Hippocampal formation (tissue), 2 donors: ENCODE measurements at places on chromosomes 16 and 17.

GRCh38 chr17:63445571-63445953 lies 544 bp downstream of the CYB561 start:
- no peak for DNase-seq

DNA sequence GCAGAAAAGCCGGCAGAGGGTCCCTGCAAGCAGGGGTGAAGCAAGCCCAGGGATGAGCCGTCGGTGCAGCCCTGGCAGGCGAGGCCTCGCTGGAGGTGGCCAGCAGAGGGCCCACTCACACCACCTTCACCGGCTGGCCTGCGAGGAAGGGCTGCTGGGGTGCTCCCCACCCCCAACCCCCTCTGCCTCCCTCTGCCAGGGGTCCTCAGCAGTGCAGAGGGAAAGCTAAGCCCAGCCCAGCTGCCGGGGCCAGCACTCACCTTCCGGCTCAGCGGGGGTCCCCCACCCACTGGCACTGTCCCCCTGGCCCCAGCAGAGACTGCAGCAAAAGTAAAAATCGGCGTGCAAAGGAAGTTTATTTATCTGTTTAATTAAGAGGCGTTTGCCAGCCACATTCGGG lies 113.4 kb downstream of the ENGASE start:
- no peak for DNase-seq

DNA sequence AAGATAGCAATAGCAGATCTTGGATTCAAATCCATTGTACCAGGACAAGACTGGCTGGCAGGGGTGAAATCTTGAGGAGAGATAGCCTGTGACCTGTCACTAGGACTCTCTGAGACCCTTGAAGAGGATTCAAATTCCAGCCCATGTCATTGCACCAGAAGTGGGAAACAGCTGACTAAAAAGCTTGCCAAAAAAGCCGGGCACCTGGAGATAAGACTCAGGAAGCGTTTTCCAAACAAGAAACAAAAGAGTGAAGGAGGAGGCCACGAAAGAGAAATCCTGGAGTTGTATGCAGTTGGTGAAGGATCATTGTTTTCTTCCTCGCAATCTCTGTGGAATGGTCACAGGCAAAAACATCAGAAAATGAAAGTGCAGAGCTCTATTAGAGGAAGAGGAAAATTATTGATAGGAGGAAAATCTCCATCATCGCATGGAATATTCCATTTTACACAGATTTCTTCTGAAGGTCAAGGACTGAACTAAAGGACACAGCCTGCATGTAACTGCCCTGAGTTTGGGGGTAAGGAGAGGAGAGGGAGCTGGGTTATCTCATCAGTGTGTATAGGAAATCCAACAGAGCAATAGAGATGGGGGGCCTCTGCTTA lies 9.0 kb upstream of the WSB1 start:
- no peak for DNase-seq

DNA sequence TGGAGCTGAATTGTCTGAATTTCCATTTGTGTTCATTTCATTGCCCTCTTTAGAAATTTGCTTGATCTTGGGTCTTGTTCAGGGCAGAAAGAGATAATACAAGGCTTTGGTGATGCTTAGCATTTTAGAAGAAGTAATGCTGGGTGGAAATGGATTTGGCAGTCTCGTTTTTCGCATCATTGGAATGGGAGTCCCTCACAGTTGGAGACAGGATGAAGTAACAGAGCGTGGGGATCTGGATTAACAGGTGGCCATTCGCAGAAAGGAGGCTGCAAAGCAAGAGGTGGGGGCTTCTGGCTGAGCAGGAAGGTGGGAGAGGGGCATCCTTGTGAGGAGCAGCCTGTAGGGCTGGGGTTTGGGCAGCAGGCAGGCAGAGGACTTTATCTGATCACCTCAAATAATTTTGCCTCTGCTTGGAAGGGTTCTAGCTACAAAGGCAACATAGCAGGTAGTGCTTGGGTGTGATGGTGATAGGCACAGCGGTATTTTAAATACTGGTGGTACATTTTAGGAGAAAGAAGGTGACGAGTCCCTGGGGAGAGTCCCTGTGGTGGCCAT lies 17.0 kb downstream of the KSR1 start:
- no peak for DNase-seq

DNA sequence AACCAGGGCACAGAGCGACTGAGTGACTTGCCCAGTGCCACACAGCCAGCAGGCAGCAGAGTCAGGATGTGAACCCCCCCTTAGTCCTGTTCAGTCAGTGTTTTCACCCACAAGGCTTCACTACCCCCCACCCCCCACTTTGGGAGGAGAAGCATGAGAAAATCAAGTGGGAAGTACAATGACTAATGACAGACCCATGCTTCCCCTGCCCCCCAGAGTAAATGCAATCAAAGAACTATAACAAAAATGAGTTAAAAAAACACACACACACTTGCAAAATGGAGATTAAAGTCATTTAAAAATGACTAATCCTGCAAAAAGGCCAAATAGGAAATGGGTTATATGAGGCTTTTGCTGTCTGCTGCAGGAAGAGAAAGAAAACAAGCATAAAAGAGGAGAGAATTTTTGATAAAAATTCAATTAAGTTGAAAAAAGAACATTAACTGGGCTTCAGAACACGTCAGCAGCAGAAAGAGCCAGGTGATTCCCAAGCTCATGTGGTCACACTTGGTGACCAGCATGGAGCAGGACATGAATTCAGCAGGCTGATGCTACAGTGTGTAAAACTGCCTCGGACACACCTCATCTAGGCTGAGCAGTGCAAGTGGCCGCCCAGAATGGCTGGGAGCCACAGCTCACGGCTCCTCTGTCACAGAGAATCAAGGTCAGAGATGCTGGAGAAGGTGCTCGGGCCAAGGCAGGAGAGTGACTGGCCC lies 212.3 kb downstream of the ZNF423 start:
- DNase-seq, result no peak

DNA sequence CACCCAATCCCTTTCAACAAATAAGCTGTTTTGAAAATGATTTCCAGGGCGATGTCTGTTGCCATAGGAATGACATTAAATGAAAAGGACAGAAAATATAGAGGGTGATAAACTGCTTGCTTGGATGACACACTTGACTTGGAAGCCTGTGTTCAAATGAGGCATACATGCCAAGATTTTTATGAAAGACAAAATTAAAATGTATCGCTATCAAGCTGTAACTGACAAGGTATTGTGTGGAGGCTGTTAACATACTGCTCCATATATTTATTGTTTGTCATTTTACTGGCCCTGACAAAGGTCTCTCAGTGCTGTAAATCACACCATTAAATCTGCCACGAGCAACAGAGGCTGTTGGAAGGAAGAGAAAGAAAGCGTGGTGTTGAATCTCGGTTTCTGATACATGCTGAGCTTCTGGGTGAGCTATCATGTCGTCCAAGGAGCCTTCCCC lies 456.2 kb upstream of the SALL1 start:
- no peak for DNase-seq

GRCh38 chr17:76935331-76935730 lies 67.1 kb downstream of the MGAT5B start:
- DNase-seq, result no peak

DNA sequence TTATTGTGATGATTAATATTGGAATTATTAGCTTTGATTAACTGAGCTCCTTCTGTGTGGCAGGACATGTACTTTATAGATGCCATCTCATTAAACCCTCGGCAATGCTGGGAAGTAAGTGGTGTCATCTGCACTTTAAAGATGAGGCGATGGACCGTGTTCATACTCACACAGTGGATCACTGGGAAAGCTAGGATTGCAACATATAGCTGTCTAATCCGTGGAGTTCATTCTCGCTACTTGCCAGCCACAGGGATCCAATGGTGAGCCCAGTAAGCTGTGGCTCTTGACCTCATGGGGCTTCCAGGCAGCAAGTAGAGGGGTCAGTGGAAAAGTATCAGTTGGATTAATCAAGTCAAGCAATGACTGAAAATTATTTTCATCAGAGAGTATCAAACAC lies 587.9 kb downstream of the CDH13 start:
- DNase-seq, result no peak

GRCh38 chr17:13690806-13691205 lies 89.1 kb upstream of the HS3ST3A1 start:
- DNase-seq, result no peak

- DNase-seq, result no peak
These were observed 257.2 kb downstream of the IRF8 start for GRCh38 chr16:86156155-86156554.

GRCh38 chr16:74296104-74296431 lies 546 bp upstream of the PSMD7 start:
- DNase-seq, result no peak

DNA sequence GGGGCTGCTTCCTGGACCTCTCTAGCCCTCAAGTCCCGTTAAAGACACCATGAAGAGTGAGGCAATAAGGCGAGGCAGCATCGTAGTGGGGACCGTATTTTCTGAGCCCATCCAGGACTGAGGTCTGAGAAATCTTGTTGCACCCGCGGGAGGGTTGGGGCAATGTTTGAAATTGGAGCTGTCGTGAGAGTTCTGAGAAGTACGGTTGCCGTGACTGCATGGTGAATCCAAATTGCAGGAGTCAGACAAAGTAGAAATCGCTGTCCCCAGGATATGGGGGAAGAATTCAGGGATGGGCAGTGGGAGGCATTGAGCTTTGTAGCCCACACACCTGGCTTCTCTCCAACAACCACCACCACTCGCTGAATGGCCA lies 42.0 kb upstream of the RPL38 start:
- DNase-seq, result no peak

- DNase-seq, result no peak
These were observed 98.9 kb downstream of the SDR42E1 start for GRCh38 chr16:81912395-81912794.

- DNase-seq, result no peak
These were observed 54.6 kb downstream of the SRCIN1 start for GRCh38 chr17:38551121-38551520.

DNA sequence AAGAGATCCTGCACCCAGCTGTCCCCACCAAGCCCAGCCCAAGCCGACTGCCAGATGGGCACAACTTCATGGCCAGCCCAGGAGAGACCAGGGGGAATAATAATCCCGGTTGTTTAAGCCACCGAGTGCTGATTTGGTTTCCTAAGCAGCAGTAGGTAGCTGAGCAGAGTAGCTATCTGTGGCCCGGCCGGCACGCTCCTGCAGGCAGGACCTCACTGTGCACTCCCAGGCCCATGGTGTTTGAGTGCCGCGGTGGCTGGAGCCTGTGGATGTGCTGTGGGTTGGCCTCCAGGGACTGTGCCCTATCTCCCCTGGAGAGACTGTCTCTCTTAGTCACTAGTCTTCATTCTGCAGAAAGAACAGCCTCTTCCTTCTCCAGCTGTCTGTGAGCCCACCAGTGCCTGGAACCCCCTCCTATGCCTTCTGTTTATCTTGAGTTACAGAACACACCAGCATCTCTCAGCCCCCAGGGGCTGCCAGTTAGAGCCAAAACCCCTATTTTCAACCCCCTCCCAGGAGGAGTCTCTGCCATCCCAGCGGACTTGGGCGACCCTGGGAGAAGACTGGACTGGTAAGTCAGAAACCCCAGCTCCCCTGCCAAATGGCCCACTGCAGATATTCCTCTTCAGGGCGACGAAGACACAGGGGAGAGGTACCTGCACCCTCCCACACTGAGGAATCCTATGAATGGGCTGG lies 152.0 kb downstream of the SDK2 start:
- DNase-seq, result no peak

GRCh38 chr17:35438433-35438832 lies 6.1 kb upstream of the SLFN12 start:
- no peak for DNase-seq

DNA sequence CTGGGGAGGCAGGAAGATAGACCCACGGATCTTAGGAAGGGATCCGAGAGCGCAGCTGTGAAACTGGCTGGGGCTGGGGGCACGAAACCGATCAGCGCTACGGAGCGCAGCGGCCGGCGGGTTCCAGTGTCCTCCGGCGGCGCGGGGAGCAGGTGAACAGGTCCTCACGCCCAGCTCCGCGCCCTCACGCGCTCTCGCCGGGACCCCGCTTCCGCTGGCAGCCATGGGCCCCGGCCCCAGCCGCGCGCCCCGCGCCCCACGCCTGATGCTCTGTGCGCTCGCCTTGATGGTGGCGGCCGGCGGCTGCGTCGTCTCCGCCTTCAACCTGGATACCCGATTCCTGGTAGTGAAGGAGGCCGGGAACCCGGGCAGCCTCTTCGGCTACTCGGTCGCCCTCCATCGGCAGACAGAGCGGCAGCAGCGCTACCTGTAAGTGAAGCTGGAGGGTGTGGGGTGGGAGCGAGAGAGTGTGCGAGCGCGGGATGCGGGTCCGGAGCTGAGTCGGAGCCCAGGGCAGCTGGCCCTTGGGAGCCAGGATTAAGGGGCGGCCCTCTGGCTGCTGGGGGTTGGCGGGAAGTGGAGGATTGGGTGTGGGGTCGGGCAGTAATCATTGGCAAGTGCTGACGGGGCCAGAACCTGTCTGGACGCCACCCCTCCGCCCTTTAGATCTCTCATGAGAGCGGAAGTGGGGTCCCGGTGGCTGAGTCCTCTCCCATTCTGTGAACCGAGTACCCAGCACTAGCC lies 479 bp downstream of the ITGA3 start:
- no peak for DNase-seq

DNA sequence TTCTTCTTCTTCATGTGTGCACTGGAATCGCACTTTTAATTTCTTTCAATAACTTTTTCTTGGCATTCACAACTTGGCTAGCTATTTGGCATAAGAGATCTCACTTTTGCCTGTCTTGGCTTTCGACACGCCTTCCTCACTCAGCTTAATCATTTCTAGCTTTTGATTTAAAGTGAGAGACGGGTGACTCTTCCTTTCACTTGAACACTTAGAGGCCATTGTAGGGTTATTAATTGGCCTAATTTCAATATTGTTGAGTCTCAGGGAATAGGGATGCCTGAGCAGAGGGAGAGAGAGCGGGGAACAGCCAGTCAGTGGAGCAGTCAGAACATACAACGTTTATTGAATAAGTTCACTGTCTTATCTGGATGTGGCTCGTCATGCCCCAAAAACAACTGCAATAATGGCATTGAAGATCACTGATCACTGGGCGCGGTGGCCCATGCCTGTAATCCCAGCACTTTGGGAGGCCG lies 200.3 kb downstream of the SEC14L1 start:
- DNase-seq, result no peak

DNA sequence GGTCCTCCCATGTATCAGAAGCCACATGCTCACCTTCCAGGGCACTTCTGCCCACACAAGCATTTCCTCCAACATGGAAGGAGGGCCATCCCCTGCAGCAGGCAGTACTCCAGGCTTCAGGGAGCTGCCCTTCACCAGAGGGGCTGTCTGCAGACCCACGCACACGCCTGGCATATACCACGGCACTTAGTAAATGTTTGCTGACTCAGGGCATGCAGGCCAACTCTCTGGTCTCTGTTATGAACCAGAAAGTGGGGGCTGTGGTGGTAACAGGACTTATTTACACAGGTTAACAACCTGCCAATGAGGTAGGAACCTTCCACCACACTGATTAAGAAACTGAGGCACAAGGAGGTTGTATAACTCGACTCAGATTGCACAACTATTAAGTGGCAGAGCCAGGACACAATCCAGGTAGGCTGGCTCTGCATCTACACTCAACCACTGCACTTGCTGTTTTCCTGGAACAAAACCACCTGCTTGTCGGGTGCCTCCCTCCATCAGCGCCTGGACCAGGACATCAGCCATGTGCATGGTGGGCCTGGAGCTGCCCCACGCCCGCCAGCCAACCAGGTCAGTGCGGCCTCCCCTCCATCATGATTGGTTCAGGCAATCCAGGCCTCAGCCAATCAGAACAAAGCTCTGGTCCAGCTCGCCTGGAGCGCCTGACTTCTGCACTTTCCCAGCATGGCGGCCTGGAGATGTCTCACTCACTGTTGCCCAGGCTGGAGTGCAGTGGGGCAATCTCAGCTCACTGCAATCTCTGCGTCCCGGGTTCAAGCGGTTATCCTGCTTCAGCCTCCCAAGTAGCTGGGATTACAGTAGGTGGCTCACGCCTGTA lies 19.2 kb downstream of the ACTG1 start:
- no peak for DNase-seq

GRCh38 chr16:51968749-51969148 lies 578.2 kb downstream of the TOX3 start:
- no peak for DNase-seq
